ENCODE measurements at places on chromosomes 7 and 10.

DNA sequence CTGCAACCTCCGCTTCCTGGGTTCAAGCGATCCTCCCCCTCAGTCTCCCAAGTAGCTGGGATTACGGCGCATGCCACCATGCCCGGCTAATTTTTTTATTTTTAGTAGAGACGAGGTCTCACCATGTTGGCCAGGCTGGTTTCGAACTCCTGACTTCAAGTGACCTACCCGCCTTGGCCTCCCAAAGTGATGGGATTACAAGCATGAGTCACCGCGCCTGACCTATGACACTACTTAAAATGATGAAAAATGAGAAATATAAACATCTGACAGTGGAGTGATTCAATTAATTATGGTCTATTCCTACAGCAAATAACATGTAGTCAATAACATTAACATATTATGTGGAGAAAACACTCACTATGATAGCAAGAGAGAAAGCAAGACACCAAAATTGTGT, 2.2 kb downstream of the BRAT1 start:
- no peak for DNase-seq

GRCh38 chr7:140901941-140902302, 22.8 kb downstream of the BRAF start:
- DNase-seq = no peak

DNA sequence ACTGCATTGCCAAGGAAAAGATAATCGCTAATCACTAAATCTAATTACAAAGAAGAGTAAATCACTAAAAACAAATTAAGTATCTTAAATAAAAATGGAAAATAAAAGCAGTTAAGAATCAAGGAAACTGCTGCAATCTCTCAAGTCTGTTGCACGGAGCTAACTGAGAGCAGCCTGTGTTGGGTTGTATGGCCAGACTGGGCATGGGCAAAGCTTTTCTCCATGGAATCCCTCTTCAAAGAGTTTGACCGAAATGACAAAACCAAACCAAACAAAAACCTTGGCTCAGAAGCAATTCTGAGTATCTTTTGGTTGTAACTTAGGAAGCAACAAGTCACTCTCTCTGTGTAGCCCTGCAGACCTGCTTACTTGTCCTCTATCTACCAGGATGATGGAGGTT, 78.8 kb downstream of the CELF2 start:
- no peak for DNase-seq

DNA sequence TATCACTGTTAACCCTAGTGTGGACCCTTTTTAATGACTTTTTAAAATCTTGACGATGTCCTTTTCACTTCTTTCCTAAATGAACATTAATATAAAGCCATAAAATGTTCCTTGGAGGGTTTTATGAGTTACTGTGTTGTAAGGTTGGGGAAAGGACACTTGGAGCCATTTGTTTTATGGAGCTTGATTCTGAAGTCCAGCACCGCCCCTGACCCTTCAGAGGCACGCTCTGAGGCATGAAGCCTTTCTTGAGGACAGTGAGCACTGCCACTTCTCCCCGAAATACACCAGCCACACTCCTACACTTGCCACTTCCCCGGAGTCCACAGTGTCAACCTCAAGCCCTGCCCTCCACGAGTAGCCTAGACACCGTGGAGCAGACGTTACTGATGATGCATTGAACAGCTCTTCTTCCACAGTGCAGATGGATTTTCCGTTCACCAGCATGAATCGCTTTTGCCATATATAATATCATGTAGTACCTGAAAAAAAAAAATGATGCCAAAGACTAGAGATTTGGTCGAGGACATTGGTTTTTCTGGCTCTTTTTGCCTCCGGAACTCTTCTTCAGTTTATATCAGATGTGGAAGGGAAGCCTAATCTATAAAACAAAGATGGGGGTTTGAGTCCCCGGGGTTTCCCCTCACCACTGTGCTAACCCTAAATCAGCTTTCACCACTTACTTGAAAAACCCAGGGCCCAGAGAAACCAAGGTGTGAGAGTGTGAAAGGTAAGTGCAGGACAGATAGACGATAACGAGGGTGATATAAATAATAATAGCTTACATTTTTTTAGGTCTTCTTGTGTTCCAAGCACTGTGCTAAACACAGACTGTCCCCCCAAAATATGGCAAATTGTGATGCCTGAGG, 652.6 kb upstream of the GALNT17 start:
- DNase-seq = no peak

GRCh38 chr10:13120786-13121499, 21.0 kb downstream of the OPTN start:
- no peak for DNase-seq

GRCh38 chr10:16787361-16787791, 29.8 kb downstream of the RSU1 start:
- no peak for DNase-seq
